Hematopoietic multipotent progenitor cell treated with erythropoietin and hydrocortisone succinate and interleukin-3 and kit ligand, for 4 days (in vitro differentiated cells): ENCODE measurements at places on chromosomes 2 and 18.

- DNase-seq, result peak; percentile 53
Observed at GRCh38 chr2:216210701-216211540, 101.8 kb downstream of the XRCC5 start.

DNA sequence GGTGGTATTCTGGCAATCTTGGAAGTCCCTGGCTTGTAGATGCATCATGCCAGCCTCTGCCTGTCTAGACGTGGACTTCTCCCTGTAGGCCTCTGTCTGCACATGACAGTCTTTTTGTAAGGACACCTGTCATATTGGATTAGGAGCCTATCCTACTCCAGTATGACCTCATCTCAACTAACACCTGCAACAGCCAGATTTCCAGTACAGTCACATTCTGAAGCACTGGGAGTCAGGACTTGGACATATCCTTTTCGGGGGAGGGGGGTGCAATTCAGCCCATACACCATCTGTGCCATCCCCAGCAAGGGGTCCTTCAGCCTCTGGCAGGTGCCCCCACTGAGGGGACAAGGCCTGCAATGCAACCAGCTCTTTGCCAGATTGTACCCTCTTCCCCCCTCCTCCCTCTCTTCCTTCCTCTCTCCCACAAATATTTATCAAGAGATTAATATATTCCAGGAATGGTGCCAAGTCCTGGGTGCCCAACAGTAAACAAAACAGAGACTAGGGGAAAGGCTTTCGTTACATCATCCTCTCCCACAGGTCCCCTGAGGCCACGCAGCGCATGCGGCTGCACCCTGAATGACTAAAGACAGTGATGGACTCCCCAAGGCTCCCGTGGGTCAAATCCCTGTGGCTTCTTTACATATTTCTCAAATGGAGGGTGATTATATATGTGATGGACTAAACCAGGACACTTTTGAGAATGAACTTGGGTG, 20.5 kb upstream of the MYCN start:
- no peak for DNase-seq

- no peak for DNase-seq
Observed at GRCh38 chr18:44853430-44853829, 172.7 kb downstream of the SETBP1 start.

- no peak for DNase-seq
Observed at GRCh38 chr2:220847589-220847988, 724.5 kb downstream of the EPHA4 start.

- no peak for DNase-seq
Observed at GRCh38 chr2:135637456-135638087, 104.1 kb upstream of the UBXN4 start.

GRCh38 chr2:175010848-175011254, 5.7 kb upstream of the CHN1 start:
- no peak for DNase-seq

GRCh38 chr2:46323730-46324129, 26.5 kb downstream of the EPAS1 start:
- no peak for DNase-seq

- no peak for DNase-seq
Observed at GRCh38 chr2:166373539-166373938, 2.2 kb downstream of the SCN9A start.

- no peak for DNase-seq
Observed at GRCh38 chr2:13006426-13006825, 289.7 kb downstream of the TRIB2 start.

DNA sequence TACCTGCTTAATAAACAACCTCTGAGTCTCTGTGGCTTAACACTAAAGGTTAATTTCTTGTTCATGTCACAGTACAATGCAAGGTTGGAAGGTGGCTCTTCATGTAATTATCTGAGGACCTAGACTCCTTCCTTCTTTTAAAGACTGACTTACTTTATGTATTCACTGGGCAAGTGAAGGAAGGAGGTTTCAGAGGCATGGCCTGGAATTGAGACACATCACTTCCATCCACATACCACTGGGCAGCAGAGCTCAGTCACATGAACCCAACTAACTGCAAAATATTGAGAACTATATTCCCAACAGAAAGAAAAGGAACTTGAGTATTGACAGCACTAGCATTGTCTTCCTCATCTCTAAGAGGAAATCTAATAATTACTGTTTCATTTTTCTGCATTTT, 57.5 kb upstream of the FN1 start:
- no peak for DNase-seq

GRCh38 chr2:25726522-25726921, 53.1 kb upstream of the DTNB start:
- no peak for DNase-seq

GRCh38 chr2:109085912-109086742, 42.9 kb upstream of the SH3RF3 start:
- DNase-seq, result no peak

DNA sequence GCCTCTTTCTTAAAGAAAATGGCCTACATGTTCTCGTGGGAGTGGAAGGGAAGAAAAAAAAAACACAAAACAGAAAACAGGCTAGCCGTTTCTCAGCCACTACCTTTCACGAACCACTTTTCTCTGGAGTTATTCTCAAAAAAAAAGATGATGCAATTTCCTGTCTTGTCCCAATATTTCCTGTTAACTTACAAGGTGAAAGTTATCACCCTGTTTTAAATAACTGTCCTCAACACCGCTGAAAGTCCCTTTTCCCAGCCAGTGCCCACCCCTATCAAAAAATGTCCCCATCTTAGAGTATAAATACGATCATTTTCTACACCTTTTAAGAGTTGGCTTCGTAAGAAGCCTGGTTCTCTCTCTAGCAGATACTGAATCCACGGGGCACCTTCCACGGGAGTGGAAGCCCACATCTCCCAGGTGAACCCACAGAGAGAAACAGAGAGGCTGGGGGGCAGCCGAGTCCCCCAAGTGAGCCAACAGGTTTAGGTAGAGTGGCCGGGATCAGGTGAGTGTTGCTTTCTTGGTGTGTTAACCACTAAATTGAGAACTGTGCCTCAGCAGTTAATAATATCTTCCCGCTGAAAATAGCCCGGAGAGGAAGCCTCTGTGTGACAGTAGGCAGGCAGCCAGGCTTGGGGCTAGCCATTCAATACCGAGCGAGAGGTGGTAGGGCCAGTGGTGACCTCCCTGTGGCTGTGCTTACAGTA, 15.9 kb downstream of the SMAD7 start:
- no peak for DNase-seq

GRCh38 chr18:4271952-4272351, 183.2 kb downstream of the DLGAP1 start:
- no peak for DNase-seq

DNA sequence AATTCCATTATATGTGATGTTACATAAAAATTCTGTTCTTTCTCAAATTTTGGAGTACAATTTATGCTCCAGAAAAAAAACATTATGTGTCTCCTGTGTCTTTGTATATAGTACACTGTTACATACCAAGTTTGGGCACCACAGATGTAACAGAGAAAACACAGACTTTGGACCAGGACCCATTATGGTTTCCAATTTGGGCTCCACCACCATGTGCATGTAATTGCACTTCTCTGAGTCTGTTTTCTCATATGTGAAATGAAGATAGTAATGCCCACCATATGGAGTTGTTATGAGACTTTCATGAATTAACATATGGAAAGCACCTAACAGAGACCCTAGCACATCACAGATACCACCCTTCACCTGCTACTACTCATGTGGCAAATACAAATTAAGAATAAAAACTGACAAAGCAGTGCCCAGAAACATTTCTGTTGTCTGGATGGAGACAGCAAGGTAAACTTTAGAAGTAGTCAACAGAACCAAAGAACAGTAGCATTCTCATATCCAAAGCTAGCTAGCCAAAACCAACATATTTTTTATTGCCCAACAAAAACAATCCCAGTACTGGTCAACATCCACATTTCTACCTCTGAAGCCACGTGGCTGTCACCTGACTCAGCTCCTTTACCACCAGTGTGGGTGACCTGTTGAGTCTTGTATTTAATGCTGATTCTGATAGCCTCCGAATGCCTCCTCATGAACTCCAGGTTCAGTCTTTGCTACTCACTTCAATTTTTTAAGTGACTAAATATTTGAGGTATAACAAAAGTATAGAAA, 42.9 kb downstream of the ANTXR1 start:
- DNase-seq, result no peak

DNA sequence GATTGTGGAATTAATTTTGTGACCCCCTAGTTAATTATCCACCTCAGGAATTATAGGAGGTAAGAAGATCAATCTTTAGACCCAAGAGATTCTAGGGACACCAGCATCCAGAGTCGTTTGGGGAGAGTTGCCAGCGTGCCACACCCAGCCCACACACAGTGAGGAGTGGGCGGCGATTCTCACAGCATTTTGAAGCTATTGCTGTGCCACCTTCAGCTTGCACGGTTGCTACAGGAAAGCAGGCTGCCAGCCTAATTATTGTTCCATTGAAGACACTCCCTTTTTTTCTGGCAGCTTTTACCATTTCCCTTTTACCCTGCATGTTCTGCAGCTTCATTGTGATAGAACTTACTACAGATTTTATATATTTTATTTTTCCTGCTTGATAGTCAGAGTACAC, 13.1 kb upstream of the MYL12A start:
- no peak for DNase-seq

DNA sequence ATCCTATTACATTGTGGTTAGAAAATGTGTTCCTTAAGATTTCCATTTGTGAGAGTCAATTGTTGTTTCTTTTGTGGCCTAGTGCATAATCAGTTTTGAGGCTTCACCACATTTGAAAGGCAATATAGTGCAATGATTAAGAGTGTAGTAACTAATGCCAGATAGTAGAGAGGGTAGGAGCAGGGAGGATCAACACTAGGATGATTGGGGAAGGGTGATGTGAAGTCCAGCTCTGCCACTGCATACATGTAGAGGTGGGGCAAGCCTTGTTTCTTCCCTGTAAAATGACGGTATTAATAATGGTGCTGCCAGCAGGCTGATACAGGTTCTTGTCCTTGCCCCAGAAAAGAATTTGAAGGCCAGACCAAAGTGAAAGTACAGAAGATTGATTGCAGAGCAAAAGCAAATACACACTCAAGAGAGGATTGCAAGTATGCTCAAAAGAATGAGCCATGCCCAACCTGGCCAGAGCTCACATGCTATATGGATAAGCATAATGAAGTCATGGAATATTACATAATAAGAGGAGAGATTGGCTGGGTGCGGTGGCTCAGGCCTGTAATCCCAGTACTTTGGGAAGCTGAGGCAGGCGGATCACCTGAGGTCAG, 8.0 kb downstream of the SP100 start:
- no peak for DNase-seq

DNA sequence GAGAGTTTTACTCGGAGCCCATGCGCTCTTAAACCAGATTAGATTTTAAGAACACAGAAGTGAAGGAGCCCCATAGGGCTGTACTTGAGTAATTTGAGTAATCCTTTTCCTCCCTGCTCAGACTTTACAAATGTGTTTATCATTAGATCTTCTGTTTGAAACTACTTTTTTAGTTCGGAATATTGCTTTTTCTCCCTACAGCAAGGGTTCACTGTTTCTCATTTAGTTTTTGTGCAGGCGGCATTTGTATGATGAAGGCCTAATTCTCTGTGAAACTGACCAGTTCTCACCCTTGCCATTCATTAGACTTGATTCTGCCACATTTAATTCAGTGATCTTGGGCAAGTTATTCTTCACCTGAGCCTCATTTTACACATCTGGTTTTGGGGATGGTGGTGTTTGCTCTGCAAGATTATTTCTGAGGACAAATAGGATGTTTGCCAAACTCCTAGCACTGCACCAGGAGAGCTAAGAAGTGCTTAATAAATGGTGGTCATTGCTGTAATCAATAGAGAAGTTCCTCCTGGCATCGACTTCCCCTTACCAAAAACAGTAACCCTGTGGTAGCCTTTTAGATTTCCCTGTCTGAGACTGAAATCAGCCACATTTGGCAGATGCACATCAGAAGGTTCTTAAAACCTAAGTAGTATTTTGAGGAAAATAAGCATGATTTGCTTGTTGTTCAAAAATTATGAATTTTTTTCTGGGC, 2.2 kb downstream of the B3GNT2 start:
- peak; percentile 67 for DNase-seq

- no peak for DNase-seq
Observed at GRCh38 chr2:23838581-23838980, 88.3 kb downstream of the ATAD2B start.

DNA sequence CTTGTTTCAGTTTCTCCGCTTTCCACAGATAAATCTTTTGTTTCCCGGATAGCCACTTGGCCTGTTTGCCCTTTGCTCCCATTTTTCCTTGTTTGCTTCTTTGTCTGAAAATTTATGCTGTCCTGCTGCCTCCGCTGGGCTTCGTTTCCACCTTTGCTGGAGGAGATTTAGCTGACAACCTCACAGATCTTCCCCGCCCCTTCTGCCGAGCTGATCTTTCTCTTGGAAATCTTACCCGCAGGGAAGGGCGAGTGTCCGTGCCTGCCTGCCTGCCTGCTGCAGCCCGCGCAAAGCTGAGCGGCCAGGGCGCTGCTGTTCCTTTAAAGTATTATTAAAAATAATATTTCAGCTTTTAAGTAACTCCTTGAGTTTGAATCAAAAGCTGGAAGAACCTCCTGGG, 1.4 kb upstream of the XRCC5 start:
- DNase-seq, result no peak

DNA sequence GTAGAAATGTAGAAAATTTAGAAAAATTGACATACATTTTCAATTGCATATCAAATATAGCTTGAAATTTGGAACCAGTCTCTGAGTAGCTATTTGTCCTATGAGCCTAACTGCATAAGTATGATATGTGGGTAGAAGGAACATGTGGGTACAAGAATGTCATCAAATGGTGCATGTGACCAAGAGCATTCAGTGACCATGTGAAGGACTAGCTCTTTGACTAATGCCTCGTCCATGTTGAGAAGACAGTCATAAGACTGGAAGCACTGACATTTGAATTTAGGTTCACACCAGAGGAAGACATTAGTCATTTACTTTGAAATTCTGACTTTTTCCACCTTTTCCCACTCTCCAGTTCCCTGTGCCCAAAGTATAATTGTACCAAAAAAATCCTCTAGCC, 12.6 kb downstream of the MRPL44 start:
- no peak for DNase-seq

DNA sequence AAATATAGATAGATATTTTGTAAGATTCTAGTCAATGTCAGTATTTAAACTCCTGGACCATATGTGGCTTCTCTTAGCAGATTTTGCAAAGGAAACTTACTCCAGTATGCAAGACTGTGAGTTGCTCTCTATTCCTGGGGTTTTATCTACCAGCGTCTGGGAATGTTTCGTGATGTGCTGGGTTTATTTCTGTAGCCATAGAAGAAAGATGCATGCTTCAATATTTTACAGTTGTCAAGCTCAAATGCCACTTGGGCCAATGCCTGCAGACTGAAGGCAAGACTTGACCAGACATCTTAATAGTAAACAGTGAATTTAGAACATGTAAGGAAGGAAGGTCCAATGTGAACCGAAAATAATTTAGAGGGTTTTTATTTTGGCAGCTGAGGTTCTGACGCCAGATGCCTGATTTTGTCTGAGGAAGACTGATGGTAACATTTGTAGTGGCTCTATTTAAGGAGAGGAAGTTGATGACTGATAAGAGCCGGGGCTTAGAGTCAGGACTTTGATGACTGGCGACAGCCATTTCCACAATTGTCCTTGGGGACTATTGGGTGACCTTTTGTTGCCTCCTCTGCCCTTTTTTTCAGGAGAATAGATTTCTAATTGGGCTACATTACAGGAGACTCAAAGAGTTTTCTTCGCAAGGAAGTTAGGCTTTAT, 154.3 kb downstream of the RAPGEF4 start:
- DNase-seq, result peak; percentile 20
